ENCODE measurements at places on chromosomes 12 and 14. TPM values are rescaled to one million over a fixed set of nuclear protein-coding genes. Genes with fewer than 3 reads are reported as not detected.

The PLA2G1B gene
- total RNA-seq: not detected

The SCAF11 gene
- total RNA-seq: 134 TPM

The C1QL4 gene
- not detected for total RNA-seq

The KIF26A gene
- 14.6 TPM for total RNA-seq

Measured in vein endothelial cell (primary cell).